ENCODE measurements at places on chromosomes 1 and 21.
A peak's percentile ranks its signal among the peaks of the same experiment; 100 is the strongest.

DNA sequence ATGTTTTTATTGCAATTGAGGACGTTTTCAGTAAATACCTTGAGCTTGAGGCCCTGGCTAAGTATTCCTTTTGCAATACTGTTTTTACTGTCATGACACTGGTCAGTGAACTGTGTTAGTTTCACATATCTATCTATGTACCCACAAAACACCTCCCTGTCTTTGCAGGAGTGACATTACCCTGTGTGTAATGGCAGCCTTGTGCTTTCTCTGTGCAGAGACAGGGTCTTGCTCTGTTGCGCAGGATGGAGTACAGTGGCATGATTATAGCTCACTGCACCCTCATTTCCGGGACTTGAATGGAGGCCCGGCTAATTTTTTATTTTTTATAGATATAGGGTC is 8.9 kb downstream of the YBX1 start:
- DNase-seq, result no peak

DNA sequence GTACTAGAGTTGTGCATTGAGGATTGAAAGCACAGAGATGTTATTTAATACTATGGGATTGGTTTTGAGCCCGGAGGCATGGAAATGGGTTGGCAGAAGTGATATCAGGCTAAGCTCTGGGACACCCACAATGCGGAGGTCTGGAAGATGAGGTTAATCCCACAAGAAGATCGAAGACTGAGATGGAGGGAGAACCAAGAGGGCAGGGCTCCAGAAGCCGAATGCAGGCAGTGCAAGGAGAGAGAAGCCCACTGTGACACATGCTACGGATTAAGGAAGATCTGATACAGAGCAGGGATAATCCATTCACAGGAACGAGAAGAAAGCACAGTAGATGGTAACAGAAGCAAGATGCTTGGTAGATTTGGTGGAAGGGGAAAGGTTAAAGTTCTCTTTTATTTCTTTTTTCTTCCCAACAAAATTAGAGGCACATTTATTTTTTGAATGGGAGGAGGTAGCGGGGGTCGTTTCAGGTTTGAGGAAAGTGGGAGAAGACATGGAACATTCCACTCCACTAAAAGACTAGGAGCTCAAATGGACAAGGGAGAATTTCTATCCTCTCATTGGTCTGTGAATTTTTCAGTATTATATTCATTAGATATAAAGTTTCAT is 113.2 kb downstream of the NCAM2 start:
- no peak for DNase-seq

DNA sequence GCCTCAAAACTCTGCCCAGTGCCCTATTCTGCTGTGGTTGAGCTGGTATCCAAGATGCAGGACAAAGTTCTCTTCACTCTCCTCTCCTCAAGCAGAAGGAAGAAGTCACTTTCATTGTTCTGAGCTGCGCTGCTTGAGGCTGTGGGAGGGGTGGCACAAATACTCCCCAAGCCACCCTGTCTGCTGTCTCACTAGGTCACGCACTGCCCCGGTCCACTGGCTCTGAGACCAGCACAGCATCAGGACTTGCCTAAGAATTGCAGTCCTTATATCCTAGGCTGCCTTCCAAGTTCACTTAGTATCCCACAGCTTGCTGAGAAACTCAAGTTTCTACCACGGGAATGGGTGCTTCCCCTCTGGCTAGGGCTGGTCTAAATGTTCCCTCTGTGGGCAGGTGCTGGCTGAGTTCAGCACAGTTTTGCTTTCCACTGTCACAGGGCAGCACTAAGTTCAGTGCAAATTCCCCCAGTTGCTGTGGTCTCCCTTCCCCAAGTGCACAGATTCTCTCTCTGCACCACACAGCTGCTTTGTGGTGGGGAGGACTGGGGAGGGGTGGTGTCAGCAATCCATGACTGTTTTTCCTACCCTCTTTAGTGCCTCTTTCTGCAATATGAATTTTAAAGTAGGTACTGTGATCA is 32.4 kb downstream of the SLC9C2 start:
- DNase-seq, result no peak

GRCh38 chr1:163538667-163539066 is 216.9 kb downstream of the NUF2 start:
- no peak for DNase-seq

- no peak for DNase-seq
Measured at GRCh38 chr1:38512789-38513188, 346.8 kb downstream of the RRAGC start.

- DNase-seq, result no peak
Measured at GRCh38 chr1:32869923-32870614, 643 bp downstream of the FNDC5 start.

- peak; percentile 35 for DNase-seq
Measured at GRCh38 chr1:110084227-110085078, 14.0 kb upstream of the ALX3 start.
